ENCODE measurements at places on chromosomes 6 and 20.

- no peak overlapping the region for H3K27ac ChIP-seq
- no peaks in the 10 kb centered on the region for H3K27me3 ChIP-seq
- no peak overlapping the region for H3K4me3 ChIP-seq
- no peaks in the 10 kb centered on the region for H3K36me3 ChIP-seq
- no peak for DNase-seq
These were observed 67.9 kb downstream of the ARMC2 start for GRCh38 chr6:108916026-108916686.

DNA sequence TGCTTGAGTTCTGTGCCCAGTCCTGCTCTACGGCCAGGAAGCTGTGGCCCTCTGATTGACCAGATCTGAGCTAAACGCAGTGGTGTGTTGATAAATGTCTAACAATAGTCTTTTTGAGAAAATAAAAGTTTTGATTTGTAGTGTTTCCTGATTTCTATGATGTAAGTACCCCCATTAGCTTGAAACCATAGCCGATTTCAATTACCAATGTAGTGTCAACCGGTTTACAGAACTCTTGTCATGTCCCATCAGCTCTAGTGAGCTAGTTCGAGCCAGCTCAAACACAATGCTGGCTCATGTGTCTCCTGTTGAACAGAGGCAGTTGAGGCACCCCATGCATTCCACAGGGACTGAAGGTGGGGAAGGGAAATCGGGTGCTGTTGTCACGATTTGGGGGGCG lies 56.7 kb upstream of the ZMYND8 start:
- no peaks in the 10 kb centered on the region for H3K27me3 ChIP-seq
- no peaks in the 10 kb centered on the region for H3K36me3 ChIP-seq
- DNase-seq: no peak
- no peak overlapping the region for H3K4me3 ChIP-seq

- H3K36me3 ChIP-seq: no peaks in the 10 kb centered on the region
- H3K4me3 ChIP-seq: no peak overlapping the region
- no peaks in the 10 kb centered on the region for H3K27me3 ChIP-seq
- H3K4me1 ChIP-seq: peaks cover 15% of the 10 kb centered on the region
- DNase-seq: no peak
These were observed 105.3 kb downstream of the HIVEP2 start for GRCh38 chr6:142839686-142840040.

DNA sequence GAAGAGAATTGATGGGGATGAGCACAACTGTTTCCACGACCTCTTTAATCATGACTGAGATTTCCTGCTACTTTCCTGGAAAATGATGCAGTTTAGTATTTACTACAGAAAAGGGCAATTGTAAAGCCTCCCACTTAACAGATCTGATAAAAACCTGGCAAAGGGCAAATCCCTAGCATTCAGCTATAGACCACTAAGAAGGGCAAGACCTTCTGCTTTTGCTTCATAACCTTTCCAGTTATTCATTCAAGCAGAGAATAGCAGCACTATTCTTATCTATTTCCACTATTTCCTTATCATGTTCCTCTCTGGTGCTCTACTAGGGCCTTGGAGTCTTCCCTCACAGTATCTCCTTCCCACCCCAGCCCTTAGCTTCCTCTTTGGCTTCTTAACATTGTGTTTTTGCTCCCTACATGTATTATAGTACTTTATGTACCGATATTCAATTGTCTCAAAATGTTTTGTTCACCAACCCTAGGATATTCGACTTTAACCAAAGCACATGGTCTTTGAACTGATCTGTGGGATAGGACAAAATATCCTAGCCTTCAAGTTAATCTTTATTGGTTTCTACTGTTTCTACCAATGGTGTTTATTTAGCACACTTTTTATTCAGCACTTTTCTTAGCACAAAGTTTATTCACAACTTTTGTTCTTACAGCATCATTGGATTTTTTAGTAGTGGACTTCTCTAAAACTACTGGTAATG lies 32.7 kb upstream of the MANEA start:
- H3K36me3 ChIP-seq: no peaks in the 10 kb centered on the region
- no peak for DNase-seq
- no peak overlapping the region for H3K4me3 ChIP-seq
- no peaks in the 10 kb centered on the region for H3K4me1 ChIP-seq

DNA sequence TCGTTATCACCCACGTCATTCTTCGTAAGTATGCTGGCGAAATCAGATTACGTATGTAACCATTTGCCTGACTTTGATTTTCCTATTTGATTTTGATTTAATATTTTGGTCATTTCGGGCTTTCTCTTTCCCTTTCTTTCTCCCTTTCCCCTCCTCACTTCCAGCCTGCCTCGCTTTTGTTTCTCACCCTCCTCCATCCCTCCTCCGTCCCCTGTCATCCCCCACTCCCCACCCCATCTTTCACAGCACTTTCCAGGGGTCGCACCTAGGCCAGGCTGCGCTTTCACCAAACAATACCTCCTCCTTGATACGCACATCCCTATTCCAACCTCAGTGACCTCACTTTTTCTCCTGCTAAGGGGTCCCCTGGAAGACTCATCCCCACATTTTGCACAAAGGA lies 194.6 kb upstream of the SNX9 start:
- DNase-seq: no peak
- H3K4me1 ChIP-seq: no peaks in the 10 kb centered on the region
- H3K36me3 ChIP-seq: no peaks in the 10 kb centered on the region
- no peak overlapping the region for H3K27ac ChIP-seq

DNA sequence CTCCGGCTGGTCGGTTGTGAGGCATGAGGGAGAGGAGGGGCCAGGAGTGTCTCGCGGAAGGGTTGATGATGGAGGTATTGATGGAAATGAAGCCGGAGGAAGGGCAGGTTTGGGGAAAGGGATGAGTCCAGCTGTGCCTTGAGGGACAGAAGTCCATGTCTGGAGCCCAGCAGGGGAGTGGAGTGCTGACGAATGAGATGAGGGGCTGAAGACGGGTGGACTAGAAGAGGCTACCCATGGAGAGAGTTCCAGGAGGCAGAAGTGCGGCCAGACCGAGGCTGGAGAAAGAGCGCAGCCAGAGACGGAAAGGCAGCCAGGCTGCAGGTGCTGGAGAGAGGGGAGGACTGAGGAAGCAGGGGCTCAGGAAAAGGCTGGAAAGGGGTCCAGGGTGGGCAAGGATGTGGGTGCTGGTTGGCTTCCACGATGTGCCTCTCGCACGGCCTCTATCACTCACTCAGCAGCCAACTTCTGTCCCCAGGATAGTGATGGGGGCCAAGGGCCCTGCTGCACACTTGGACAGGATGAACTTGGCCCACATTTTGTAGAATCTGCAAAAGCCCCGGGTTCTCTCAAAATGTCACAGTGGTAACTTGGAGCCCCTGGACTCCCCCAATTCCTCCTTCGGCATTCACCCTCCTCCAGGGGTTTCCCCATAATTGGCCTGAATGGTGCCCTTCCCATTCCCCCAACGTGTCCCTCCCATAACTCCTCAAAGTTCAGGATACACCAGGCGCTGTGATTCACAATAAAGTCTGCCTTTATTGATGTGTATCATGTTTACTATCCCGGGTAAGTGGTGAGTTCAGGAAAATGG lies 627 bp upstream of the EIF6 start:
- peaks cover 17% of the 10 kb centered on the region for H3K36me3 ChIP-seq
- H3K4me1 ChIP-seq: peaks cover 7% of the 10 kb centered on the region
- H3K27ac ChIP-seq: peak overlapping the region; percentile 74
- H3K27me3 ChIP-seq: no peaks in the 10 kb centered on the region
- peak overlapping the region; percentile 88 for H3K4me3 ChIP-seq

GRCh38 chr20:23404196-23404595 lies 17.1 kb downstream of the NAPB start:
- H3K4me1 ChIP-seq: no peaks in the 10 kb centered on the region
- H3K36me3 ChIP-seq: no peaks in the 10 kb centered on the region
- H3K27me3 ChIP-seq: no peaks in the 10 kb centered on the region
- no peak overlapping the region for H3K4me3 ChIP-seq
- no peak for DNase-seq

DNA sequence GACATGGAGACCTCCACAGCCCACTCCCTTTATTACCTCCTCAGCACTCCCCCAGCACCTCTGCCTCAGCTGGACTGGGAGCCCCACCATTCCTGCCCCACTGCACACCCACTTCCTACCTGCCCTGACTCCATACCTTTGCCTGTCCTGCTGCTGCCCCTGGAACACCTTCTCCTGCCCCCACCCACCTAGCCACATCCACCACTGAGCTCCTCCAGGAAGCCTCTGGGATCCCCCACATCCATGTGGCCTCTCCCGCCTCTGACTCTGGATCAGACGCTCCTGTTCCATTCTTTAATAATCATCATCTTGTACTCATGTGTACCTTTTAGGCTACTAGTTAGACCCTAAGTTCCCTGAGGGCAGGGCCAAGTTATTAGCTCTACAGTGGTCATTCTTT lies 2.2 kb upstream of the SDCBP2 start:
- peaks cover 16% of the 10 kb centered on the region for H3K36me3 ChIP-seq
- peaks cover 20% of the 10 kb centered on the region for H3K4me1 ChIP-seq
- no peak overlapping the region for H3K4me3 ChIP-seq
- no peaks in the 10 kb centered on the region for H3K27me3 ChIP-seq

DNA sequence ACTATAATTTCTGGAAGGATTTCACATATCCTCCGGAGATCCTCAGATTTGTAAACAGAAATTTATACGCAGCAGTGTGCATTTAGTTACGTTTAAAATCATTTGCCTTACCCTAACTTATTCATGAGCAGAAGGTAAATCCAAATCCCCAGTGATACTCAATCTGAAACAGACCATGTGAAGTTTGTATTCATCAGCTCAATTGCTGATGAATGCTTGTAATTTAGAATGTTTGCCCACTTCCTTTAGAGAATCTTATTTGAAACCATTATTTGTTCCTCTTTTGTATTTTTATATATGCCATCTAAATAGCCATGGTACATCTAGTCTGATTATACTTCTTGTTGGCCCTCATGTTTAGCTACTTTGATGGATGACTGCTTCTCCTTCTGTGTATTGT lies 15.4 kb downstream of the TAAR1 start:
- no peaks in the 10 kb centered on the region for H3K4me1 ChIP-seq
- H3K4me3 ChIP-seq: no peak overlapping the region
- DNase-seq: no peak
- no peaks in the 10 kb centered on the region for H3K36me3 ChIP-seq

DNA sequence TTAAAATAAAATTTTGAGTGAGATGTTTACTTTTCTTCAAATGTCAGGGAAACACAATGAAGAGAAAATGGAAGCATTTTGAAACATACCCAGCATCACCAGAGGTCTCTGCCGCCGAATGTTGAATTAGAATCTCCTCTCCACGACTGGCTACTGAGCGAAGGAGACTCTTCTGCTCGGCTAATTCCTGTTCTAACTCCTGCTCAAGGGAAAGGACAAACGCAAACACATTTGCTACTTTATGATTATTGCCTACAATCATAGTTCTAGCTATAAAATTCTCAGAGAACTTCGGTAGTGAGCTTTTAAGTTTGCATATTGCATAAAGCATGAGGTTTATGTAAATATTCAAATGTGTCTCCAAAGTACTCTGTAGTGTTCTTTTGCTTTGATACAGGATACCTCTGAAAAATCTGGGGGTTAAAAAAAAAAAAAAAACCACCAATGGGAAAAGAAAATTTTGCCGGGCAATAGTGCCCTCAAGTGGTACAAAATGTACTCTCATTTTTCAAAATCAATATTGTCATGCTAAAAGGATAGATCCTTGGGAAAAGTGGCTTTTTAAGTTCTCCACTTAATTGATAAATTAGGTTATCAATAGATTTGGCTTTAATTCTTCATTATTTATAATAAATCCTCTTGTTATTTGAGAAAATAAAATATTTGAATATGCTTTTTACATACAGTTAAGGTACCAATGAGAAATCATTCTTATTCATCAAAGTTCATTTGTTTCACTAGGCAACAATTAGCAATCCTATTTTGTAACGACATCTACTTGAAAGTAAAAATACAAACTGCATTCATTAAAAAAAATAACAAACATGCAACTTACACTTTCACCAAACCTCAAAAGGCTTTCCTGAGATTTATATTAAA lies 369.0 kb downstream of the SYNE1 start:
- DNase-seq: peak; percentile 52
- H3K27ac ChIP-seq: no peak overlapping the region
- H3K36me3 ChIP-seq: no peaks in the 10 kb centered on the region
- H3K4me3 ChIP-seq: no peak overlapping the region
- H3K27me3 ChIP-seq: no peaks in the 10 kb centered on the region

- H3K4me1 ChIP-seq: no peaks in the 10 kb centered on the region
- H3K27ac ChIP-seq: no peak overlapping the region
- no peak overlapping the region for H3K4me3 ChIP-seq
- H3K36me3 ChIP-seq: no peaks in the 10 kb centered on the region
- DNase-seq: no peak
These were observed 68.4 kb downstream of the DNAAF9 start for GRCh38 chr20:3339076-3339475.

- H3K4me1 ChIP-seq: peaks cover 10% of the 10 kb centered on the region
- no peak for DNase-seq
- no peaks in the 10 kb centered on the region for H3K36me3 ChIP-seq
- no peak overlapping the region for H3K4me3 ChIP-seq
These were observed 199.1 kb downstream of the CENPW start for GRCh38 chr6:126539022-126539421.

GRCh38 chr6:167347226-167347625 lies 22.3 kb downstream of the TTLL2 start:
- no peak overlapping the region for H3K27ac ChIP-seq
- no peak for DNase-seq
- no peaks in the 10 kb centered on the region for H3K36me3 ChIP-seq
- peaks cover 8% of the 10 kb centered on the region for H3K4me1 ChIP-seq

DNA sequence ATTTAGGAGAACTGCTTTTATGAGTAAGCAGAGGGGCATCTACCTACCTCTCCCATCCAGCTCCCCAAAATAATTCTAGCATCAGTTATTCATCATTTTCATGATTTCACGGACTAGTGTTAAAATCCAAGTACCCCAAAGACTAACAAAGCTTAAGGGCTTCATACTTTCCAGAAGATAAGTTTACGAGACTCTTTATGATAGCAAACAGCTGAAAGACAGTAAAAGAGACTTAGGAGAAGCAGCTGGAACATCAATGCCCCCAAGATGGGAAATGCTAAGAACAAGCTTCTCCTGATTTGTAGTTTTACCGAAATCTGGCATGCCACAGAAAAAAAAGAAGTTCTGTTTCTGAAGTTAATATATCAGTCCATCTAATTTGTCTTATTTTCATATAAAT lies 70.0 kb downstream of the COL12A1 start:
- no peak overlapping the region for H3K4me3 ChIP-seq
- no peaks in the 10 kb centered on the region for H3K27me3 ChIP-seq
- H3K27ac ChIP-seq: no peak overlapping the region

DNA sequence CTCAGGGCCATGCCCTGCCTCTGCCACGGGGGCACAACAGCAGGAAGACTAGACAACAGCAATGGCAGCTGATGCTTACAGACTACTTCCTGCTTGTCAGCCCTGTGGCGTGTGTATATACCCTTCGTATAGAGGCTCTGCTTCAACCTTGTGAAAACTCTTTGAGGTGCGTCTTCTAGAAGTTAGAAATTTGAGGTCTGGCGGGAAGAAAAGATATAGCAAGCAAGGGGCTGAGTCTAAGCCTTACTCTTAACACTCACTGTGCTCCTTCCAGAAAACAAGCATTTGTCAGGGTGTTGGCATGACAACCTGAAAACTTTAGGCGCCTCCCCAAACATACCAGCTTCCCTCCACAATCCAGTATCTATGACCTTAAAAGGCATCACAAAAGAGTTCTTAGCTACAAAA lies 33.3 kb downstream of the JPH2 start:
- DNase-seq: no peak
- no peaks in the 10 kb centered on the region for H3K27me3 ChIP-seq
- no peak overlapping the region for H3K27ac ChIP-seq

GRCh38 chr6:143034689-143035334 lies 25.9 kb upstream of the AIG1 start:
- H3K4me3 ChIP-seq: no peak overlapping the region
- no peak for DNase-seq
- no peaks in the 10 kb centered on the region for H3K27me3 ChIP-seq
- H3K36me3 ChIP-seq: no peaks in the 10 kb centered on the region
- no peak overlapping the region for H3K27ac ChIP-seq
